Activated T-cell treated with anti-CD3 and anti-CD28 coated beads, Interleukin-2, amount 50 U/mL, for 72 hours (primary cell): ENCODE measurements at places on chromosomes 2 and 18. TPM values are rescaled to one million over a fixed set of nuclear protein-coding genes. Genes with fewer than 3 reads are reported as not detected.

The OSBPL6 gene
- total RNA-seq: 5.5 TPM

The RPRM gene
- total RNA-seq: not detected

The UGT1A6 gene
- not detected for total RNA-seq

The LCT gene
- total RNA-seq: 0.29 TPM

GRCh38 chr18:54102123-54102522, 122.3 kb downstream of the MBD2 start:
- H3K36me3 ChIP-seq: peaks cover 3% of the 10 kb centered on the region
- no peak for DNase-seq
- no peaks in the 10 kb centered on the region for H3K4me1 ChIP-seq
- no peak overlapping the region for H3K4me3 ChIP-seq
- no peak overlapping the region for H3K27ac ChIP-seq

- H3K4me3 ChIP-seq: no peak overlapping the region
- H3K4me1 ChIP-seq: peaks cover 11% of the 10 kb centered on the region
- no peak for DNase-seq
- no peak overlapping the region for H3K27ac ChIP-seq
- no peaks in the 10 kb centered on the region for H3K36me3 ChIP-seq
These were observed 142.4 kb downstream of the ZFP36L2 start for GRCh38 chr2:43083710-43084698.

- H3K4me3 ChIP-seq: no peak overlapping the region
- no peaks in the 10 kb centered on the region for H3K36me3 ChIP-seq
- no peaks in the 10 kb centered on the region for H3K4me1 ChIP-seq
- DNase-seq: no peak
- H3K27ac ChIP-seq: no peak overlapping the region
These were observed 49.7 kb upstream of the RASGRP3 start for GRCh38 chr2:33426666-33427231.

DNA sequence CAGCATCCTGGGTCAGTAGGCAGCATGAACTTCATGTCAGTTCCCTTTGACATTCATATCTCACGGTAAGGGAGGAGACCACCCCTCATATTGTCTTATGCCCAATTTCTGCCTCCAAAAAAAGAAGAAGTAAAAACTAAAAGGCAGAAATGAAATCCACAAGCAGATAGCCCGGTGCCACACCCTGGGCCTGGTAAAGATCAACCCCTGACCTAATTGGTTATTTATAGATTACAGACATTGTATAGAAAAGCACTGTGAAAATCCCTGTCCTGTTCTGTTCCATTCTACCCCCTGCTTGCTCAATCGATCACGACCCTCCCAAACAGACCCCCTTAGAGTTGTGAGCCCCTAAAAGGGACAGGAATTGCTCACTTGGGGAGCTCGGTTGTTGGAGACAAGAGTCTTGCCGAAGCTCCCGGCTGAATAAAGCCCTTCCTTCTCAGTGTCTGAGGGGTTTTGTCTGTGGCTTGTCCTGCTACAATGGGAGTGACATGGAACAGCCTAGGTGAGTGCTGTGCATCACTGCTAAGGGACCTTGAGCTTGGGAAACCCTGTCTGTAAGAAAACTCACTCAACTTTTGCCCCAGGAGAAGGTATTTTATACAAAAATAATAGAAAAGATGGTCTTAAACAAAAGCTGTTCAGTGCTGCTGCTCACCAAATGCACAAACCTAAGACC, 11.1 kb downstream of the NDUFV2 start:
- peak overlapping the region; percentile 93 for H3K27ac ChIP-seq
- peaks cover 38% of the 10 kb centered on the region for H3K36me3 ChIP-seq
- H3K4me3 ChIP-seq: peak overlapping the region; percentile 84
- no peak for DNase-seq
- no peaks in the 10 kb centered on the region for H3K27me3 ChIP-seq
- H3K4me1 ChIP-seq: peaks cover 99% of the 10 kb centered on the region

DNA sequence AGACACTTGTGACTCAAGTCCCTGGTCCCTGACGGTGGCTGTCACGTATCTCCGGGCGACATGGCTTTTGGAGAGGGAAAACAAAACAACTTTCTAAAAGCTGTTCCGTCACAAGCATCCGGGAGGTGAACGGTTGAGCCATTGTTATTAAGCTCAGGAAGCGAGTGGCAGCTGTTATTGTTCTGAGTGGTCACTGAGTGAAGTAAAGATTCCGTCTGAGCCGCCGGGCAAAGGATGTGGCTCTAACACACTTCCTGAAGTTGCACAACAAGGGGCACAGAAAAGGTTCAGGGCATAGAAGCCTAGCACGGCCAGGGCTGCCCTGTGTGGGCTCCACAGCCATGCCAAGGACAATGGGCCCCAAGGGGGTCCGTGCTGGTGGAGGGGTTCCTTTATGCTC, 24.3 kb downstream of the INPP5D start:
- no peaks in the 10 kb centered on the region for H3K27me3 ChIP-seq
- H3K4me1 ChIP-seq: peaks cover 87% of the 10 kb centered on the region
- peak; percentile 67 for DNase-seq
- H3K27ac ChIP-seq: peak overlapping the region; percentile 96
- H3K36me3 ChIP-seq: peaks cover 35% of the 10 kb centered on the region

- no peaks in the 10 kb centered on the region for H3K4me1 ChIP-seq
- no peaks in the 10 kb centered on the region for H3K27me3 ChIP-seq
- no peak overlapping the region for H3K4me3 ChIP-seq
These were observed 4.6 kb downstream of the SERPINB13 start for GRCh38 chr18:63591725-63592124.

DNA sequence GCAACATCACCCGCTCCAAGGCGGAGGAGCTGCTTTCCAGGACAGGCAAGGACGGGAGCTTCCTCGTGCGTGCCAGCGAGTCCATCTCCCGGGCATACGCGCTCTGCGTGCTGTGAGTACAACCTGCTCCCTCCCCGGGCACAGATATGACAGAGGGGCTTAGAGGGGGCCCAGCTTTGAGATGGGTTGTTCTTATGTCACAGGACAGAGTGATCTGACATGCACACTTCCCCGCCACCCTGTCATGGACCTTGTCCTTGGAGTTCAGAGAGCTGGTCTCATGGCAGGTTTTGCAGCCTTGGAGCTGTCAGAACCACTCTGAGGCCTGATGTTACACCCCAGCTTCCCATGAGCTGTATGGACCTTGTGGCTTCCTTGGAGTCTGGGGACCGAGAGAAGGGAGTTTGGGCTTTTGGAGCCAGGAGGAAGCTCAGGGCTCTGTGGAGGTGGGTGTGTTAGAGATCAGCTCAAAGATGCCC, 398 bp downstream of the INPP5D start:
- H3K36me3 ChIP-seq: peaks cover 6% of the 10 kb centered on the region
- peak overlapping the region; percentile 97 for H3K4me3 ChIP-seq
- no peaks in the 10 kb centered on the region for H3K27me3 ChIP-seq
- peaks cover 50% of the 10 kb centered on the region for H3K4me1 ChIP-seq

DNA sequence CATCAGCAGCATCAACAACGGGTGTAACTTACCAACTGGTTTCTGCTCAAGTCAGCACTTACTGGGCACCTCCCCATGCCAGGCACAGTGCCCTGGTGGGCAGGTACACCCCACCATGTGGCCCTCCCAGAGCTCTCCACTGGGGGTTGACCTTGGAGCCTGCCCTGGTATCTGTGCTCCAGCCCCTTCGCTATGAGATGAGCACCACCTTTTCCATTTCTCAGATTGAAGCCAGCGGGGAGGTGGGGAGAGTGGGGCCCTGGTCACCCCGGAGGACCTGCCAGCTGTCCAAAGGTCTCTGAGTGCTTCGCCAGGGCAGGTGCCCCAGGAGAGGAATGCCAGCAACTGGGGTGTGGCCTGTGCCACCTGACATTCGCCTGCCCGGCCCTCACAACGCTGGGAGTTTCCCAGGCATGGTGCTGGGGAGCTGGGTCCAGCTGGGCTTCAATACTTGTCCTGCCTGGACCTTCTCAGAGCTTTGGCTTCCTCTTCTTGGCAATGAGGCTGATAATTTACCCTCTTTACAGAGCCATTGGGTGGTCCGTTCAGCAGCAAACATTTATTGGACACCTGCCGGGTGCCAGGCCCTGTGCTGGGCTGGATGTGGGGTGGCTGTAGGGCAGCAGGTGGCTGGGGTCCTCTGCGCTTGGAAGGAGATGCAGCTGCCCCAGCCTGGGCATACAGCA, 5.9 kb upstream of the ZAP70 start:
- peaks cover 2% of the 10 kb centered on the region for H3K36me3 ChIP-seq
- peaks cover 30% of the 10 kb centered on the region for H3K4me1 ChIP-seq

- no peaks in the 10 kb centered on the region for H3K4me1 ChIP-seq
- H3K36me3 ChIP-seq: no peaks in the 10 kb centered on the region
- no peak for DNase-seq
- no peak overlapping the region for H3K4me3 ChIP-seq
- no peaks in the 10 kb centered on the region for H3K27me3 ChIP-seq
These were observed 1354.9 kb upstream of the TMEFF2 start for GRCh38 chr2:193549661-193550060.
